Motor neuron (in vitro differentiated cells): ENCODE measurements at places on chromosomes 13 and 19. TPM values are rescaled to one million over a fixed set of nuclear protein-coding genes. Genes with fewer than 3 reads are reported as not detected.

GRCh38 chr13:36366031-36366430, 19.8 kb upstream of the SPART start:
- ATAC-seq: no peak

DNA sequence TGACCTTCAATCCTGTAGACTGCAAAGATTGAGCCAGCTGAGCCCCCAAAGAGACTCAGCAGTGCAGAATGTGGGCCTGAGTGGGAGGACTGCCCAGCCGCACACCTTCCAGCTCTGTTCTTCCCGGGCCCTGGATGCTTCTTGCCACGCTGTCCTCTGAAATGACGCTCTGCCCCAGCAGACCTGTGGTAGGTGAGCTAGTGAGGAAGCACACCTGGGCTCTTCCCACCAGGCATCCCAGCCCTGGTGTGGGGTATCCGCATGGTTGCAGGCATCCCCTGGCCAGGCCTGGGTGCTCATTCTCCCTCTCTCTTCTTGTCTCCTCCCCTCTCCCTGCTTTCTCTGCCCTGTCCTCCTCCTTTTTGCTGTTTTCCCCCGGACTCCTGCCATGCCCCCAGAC, 9.8 kb upstream of the MZF1 start:
- no peak for ATAC-seq

GRCh38 chr19:4597975-4598671, 38.6 kb upstream of the SEMA6B start:
- peak; percentile 76 for ATAC-seq

DNA sequence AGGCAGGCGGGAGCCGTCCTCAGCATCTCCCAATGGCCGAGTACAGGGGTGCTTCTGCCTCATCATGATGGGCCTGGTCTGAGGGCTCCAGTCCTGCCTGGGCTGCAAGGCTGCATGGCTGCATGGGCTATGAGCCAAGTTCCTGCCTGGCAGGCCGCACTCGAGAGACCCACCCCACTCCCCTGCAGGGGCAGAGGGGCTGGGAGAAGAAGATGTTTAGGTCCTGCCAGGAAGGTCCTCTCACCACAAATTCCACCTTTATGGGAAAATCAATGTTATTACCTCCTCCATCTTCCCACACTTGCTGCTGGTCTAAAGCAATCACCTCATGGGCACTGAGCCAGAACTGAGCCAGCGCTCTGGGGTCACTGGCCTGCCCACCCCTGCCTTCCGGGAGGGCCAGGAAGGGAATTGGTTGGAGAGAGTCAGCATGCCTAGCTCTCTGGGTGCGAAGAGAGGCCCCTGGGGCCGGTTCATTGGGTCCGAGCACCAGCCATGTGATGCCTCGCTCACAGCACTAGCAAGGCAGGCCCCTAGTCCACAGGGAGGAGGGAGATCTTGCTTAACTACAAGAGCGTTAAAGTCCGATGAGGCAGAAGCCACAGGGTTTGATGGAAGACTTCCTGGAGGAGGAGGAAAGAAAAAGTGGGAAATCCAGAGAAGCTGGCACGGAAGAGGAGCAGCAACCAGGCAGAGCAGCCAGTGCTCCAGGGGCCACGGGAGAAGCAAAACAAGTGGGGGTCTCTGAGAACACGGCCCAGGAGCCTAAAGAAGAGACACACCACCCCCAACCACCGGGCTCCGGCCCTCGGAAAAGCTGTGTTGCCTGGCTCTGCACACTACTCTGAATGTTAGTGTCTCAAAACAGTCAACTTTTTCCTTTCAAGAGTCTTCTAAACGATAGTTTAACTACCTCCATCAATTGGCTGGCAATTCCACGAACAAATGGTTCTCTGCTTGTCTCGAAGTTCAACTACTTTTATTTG, 63.1 kb downstream of the CEBPG start:
- ATAC-seq: no peak

DNA sequence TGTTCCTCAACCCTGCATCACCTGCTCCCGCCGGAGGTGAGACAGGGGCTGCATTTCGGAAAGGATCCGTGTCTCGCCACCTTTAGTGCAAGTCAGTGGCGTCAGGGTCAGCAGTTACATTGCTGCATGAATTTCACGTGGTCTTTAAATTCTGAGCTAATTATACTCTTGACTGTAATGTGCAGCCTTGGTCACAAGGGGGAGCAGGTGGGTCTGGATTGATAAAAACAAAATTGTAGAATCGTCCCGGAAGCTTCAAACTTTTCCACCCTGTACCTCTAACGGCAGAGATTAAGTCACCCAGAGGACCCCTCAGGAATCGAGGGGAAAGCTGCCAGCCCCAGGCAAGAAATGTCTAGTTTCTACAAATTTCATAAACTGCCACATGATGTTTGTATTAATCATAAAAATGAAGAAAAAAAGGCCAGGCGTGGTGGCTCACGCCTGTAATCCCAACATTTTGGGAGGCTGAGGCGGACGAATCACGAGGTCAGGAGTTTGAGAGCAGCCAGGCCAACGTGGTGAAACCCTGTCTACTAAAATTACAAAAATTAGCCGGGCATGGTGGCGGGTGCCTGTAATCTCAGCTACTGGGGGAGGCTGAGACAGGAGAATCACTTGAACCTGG, 20.2 kb downstream of the BBC3 start:
- ATAC-seq: peak; percentile 65

DNA sequence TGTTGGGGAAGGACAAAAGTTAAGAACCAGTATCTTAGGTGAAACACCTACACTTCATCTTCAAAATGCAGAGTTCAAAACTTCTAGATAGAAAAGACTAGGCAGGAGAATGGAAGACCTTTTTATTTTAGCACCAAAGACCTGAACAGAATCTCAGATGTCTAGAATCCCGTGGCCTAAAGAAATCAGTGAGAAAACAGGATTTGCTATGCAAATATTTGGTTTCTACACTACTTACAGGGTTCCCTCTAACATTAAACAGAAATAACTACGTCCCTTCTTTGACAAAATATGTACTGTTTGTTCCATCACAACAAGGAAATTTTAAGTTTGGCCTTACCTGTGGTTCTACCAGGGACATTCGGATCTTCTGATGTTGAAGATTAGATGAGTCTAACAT, 21.5 kb downstream of the DIS3 start:
- no peak for ATAC-seq

DNA sequence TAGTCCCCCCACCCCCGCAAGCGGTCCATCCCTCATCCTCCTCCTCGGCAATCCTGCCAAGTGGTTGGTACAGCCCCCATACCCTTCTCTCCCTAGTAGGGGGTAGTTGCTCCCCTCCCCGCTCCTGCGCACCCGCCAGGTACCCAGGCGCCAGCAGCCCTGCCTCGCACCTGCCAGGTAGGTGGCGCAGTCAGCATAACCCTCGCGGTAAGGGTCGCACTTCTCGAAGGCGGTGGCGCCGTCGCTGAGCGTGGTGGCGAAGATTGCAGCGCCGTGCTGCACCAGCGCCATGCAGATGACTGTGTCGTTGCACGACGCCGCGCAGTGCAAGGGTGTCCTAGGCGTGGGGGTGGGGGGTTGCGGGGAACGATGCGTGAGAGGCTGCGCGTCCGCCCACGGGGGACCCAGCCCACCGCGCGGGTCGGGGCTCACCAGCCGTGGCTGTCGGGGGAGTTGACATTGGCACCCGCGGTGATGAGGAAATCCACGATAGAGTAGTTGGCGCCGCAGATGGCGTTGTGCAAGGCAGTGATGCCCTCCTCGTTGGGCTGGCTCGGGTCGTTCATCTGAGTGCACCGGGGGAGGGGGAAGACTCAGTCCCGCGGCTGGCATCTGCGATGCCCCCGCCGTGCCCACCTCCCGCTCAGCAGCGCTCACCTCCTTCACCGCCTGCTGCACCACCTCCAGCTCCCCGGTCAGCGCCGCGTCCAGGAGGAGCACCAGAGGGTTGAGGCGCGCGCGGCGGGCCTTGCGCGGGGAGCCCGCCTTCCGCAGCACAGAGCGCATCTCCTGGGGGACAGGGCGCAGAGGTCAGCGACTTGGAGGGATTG, 15.2 kb upstream of the ERCC2 start:
- peak; percentile 70 for ATAC-seq

GRCh38 chr13:46296921-46297320, 85.2 kb downstream of the LRRC63 start:
- ATAC-seq: peak; percentile 50

- no peak for ATAC-seq
These were observed 814.7 kb downstream of the PCDH9 start for GRCh38 chr13:66415444-66415843.

GRCh38 chr13:33111414-33112110, 95.3 kb downstream of the KL start:
- ATAC-seq: peak; percentile 29

DNA sequence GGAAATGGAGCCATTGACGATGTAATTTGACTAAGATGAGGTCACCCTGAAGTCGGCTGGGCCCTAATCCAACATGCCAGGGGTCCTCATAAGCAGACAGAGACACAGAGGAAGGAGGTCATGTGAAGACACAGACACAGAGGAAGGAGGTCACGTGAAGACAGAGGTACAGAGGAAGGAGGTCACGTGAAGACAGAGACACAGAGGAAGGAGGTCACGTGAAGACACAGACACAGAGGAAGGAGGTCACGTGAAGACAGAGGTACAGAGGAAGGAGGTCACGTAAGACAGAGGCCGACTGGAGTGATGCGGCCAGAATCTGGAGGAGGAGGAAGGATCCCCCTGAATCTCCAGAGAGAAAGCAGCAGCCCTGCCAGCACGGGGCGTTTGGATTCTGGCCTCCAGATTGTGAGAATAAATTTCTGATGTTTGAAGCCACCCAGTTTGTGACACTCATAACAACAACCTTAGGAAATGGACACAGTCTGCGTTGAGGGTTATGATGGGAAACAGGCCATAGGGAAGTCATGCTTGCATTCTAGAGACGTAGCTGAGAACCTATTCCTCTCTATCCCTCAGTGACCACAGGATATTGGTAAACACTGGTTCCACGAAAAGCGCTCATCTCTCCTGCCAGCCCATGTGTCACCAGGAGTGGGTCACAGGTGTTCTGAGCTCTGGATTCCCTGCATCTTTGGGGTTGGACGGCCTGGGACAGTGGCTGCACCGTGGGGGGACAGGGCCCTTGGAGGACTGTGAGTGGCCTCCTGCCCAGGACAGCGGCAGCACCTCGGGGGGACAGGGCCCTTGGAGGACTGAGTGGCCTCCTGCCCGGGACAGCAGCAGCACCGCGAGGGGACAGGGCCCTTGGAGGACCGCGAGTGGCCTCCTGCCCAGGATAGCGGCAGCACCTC, 108.5 kb downstream of the SOX1 start:
- no peak for ATAC-seq

DNA sequence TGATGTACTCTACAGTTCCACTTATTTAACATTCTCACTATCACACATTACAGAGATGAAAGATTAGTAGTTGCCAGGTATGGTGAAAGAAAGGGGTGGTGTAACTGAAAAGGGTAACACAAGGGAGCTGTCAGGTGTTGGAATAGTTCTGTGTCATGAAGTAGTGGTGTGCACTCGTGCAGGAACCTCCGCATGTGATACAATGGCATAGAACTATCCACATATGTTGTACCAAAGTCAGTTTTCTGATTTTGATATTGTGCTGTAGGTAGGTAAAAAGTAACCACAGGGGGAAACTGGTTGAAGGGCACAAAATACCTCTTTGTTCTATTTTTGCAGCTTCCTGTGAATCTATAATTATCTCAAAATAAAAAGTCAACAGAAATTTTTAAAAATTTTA, 24.4 kb upstream of the RPL21 start:
- ATAC-seq: no peak

- peak; percentile 7 for ATAC-seq
These were observed 2.4 kb downstream of the ZMYM5 start for GRCh38 chr13:19860884-19861655.

GRCh38 chr13:75458696-75459422, 23.1 kb downstream of the TBC1D4 start:
- ATAC-seq: no peak

DNA sequence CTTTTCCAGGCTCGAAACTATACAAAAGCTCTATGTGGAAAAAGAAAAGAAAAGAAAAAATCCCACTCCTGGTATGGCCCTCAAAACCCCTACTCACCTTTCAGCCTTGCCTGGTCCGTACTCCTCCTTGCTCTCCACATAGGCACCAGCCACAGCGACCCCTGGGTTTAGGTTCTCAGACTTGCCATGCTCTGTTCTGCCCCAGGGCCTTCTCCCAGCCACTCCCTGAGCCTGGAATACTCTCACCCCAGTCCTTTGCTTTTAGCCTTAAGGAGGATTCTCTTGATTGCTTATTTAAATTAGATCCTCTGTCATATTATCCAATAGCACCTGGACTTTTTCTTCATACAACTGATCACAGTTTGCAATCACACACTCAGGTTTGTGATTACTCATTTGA, 522.5 kb downstream of the DIAPH3 start:
- no peak for ATAC-seq

DNA sequence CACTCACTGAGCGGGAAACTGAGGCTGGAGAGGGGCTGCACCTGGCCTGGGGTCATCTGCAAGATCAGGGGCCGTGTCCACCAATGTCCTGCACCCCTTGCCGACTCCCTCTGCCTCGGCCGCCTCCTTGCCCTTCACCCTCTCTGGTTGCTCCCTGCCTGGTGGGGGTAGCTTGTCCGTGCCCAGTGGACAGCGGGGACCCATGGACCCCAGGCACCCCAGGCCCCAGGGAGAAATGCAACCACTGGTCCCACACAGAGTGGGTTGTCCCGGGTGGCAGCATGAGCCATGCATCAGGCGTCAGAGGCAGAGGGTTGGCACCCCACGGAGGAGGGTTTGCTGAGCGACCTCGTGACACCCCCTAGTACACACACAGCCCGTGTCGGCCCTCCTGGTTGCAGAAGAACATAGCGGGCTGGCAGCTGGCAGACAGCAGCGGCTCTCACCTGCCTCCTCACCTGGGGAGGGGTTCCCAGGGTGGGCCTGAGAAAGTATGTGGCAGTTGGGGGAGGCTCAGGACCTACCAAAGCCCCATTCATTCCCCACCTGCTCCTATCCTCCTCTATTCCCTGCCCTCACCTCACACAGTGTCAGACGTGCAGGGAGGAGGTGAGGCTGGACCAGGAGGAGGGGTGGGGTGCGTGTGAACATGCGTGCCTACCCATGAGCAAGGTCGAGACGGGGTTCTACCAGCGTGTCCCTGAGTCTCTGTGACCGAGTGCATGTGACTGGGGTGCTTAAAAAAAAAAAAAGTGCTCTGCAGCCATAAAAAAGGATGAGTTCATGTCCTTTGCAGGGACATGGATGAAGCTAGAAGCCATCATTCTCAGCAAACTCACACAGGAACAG, 8.7 kb downstream of the ADAMTSL5 start:
- no peak for ATAC-seq

GRCh38 chr19:48190288-48190884, 19.9 kb downstream of the ZSWIM9 start:
- peak; percentile 47 for ATAC-seq

GRCh38 chr19:17107546-17108452, 32.2 kb downstream of the MYO9B start:
- peak; percentile 99 for ATAC-seq

SYNE4 gene
- total RNA-seq: 0.41 and 0.93 TPM in 2 replicates

DCT gene
- total RNA-seq: 0.17 and 0.71 TPM in 2 replicates

ZFP36 gene
- 9.0 and 12.6 TPM in 2 replicates for total RNA-seq

PNMA8B gene
- 6.1 and 7.1 TPM in 2 replicates for total RNA-seq

EBI3 gene
- 0.17 TPM in 1 of 2 replicates, not detected in the other for total RNA-seq

ZNF534 gene
- total RNA-seq: 0.31 TPM in 1 of 2 replicates, not detected in the other

KLK2 gene
- 0.73 and 1.3 TPM in 2 replicates for total RNA-seq
